ENCODE measurements at places on chromosomes 1 and 21.

DNA sequence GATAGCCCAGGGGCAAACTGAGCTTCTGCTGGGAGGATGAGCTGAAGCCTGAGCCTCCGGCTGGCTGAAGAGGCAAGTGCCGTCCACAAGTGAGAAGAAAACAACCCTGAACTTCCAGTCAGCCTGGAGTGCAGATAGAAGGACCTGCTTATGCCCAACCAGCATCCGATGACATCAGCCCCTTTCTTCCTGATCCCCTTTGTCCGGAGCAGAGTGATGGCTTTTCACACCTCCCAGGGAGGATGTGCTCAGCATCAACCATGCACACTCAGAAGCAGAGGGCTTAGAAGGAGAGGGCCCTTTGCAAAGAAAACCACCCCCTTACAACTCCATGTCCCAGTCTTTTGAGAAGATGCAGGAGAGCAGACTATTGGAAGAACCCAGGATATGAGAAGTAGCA lies 23.7 kb upstream of the REG4 start:
- DNase-seq = no peak

DNA sequence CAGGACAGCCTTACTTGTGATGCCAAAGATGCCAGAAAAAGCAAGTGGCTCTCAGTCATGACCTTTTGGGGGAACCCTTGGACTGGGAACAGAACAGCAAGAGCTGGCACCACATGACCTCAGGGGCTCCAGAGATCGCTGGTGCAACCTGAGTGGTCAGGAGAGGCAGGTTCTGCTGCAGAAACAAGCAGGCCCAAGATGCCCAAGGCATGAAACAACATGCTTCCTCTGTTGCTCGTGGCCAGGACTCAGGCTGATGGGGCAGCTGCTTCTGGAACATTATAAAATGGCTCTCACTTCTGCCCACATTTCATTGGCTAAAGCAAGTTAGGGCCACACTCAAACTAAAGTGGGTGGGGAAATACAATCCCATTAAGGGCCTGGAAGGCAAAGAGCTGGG lies 17.7 kb upstream of the CLSTN1 start:
- no peak for DNase-seq

DNA sequence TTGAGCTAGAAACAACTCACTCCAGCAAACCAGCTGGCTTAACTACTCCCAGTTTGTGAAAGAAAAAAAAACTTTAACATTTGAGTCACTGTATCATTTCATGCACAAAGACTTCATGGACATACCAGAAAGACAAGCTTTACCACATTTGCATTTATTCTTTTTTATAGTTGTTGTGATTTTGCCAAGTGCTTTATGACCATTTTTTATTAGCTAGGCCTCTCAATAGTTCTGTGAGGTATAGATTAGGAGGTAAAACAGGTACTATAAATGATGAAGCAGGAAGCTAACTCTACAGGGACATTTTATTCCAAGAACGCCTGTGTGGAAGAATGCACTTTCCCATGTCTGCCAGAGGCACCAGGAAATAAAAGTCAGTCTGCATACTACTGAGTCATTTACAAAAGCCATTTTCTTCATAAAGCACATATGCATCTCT lies 8.2 kb upstream of the DENND1B start:
- no peak for DNase-seq

GRCh38 chr1:20359451-20360330 lies 69.0 kb downstream of the VWA5B1 start:
- DNase-seq = no peak

- DNase-seq = no peak
Observed at GRCh38 chr1:231719485-231720183, 93.0 kb downstream of the DISC1 start.

- DNase-seq = no peak
Observed at GRCh38 chr1:221035662-221036153, 156.5 kb downstream of the HLX start.

- DNase-seq = no peak
Observed at GRCh38 chr1:194535369-194535768, 1349.0 kb upstream of the B3GALT2 start.

DNA sequence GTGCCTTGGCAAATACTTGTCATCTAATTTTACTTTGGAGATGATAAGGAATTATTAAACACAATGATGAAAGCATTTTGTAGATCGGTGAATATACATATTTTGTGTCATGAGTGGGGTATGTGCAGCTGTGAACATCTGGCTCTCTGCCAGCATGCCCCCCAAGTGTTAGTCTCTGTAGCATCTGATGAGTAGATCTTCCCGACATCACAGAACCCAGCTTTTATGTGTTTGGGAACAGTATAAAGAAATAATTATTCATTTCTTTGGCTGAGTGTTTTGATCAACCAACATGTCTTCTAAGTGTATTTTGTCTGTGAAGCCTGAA lies 4.5 kb upstream of the CTNNBIP1 start:
- no peak for DNase-seq

GRCh38 chr1:204453141-204453772 lies 41.3 kb downstream of the PIK3C2B start:
- DNase-seq = peak; percentile 23

DNA sequence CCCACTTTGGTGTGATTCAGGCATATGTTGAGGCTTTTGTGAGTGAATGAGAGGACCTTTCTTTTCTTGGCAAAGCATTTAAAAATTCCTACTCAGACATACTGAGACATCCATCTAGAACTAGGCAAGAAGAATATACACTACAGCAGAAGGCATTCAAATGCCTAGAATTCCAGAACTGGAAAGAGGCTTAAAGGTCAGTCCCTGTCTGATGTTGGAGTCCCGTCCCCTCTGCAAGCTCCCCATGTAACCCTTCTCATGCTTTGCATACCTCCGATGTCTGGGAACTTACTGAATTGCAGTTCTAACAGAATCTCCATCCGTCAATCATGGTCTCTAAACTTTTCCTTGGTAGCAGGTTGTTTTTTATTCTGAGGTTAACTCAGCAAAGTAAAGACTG lies 152.9 kb downstream of the ATP6V1G3 start:
- no peak for DNase-seq

DNA sequence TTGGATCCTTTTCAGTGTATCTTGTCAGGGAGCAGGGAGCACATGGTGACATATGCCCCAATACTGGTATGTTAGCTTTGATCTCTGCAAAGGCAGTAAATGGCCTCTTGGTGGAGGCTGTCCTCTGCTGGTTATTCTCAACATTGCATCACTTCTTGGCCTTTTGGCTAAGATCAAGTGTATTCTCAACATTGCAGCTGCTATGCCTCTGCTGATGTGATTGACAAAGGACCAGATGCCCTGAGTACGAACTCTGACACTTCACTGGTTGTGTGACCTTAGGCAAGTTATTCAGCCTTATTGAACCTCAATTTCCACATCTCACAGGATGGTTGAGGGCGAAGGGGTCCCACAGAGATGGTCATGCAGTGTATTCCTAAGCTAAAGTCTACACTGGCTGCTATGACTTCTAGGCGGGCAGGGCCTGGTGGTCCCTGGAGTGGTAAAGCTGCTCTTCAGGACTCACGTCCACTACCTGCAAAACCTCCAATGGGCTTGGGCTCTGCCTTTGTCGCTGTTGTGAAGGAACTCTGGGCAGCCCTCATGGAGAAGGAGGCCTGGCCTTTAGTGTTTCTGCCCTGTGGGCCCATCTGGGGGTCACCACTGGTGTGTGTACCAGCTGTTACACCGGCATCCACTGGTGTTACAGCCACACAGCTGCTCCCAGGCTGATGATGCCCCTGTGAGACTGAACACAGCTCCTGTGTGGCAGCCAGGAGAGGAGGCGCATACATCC lies 64.8 kb downstream of the DNTTIP2 start:
- DNase-seq = no peak

DNA sequence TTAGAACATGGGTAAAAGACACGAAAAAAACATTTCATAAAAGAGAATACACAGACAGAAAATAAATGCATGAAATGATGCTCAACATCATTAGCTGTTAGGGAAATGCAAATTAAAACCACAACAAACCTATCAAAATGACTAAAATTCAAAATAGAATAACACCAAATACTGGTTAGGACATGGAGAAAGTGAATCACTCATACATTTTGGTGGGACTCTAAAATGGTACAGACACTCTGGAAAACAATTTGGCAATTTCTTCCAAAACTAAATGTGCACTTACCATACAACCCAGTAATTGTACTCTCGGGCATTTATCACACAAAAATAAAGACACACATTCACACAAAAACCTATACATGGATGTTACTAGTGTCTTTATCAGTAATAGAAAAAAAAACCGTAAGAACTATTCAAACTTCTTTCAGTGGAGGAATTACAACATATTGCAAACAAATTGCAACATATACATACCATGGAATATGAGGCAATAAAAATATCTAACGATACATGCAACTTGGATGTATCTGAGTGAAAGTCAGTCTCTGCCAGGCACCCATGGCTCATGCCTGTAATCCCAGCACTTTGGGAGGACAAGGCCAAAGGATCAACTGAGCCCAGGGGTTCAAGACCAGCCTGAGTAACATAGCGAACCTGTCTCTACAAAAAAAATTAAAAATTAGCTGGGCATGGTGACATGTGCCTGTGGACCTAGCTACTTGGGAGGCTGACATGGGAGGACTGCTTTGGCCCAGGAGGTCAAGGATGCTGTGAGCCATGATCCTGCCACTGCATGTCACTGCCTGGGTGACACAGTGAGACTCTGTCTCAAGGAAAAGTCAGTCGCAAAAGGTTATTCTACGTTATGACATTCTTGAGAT lies 19.6 kb downstream of the HSF2BP start:
- no peak for DNase-seq

GRCh38 chr1:72568113-72568512 lies 285.8 kb upstream of the NEGR1 start:
- DNase-seq = no peak

- DNase-seq = no peak
Observed at GRCh38 chr1:167463080-167463479, 55.2 kb downstream of the CD247 start.

DNA sequence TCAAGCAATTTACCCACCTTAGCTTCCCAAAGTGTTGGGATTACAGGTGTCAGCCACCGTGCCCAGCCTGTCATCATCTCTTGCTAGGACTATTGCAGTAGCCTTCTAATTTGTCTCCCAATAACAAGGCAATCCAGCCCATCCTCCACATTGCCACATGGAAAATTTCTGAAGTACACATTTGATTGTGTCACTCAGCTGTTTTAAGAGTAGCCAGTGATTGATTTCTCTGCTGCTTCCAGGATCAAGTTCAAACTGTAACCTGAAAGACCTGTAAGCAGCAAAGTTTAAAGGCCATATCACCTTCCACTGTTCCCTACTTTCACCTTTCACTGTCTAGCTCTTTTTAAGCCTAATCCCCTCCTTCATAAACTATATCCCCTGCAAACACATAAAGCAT lies 7.8 kb upstream of the ELK4 start:
- no peak for DNase-seq

DNA sequence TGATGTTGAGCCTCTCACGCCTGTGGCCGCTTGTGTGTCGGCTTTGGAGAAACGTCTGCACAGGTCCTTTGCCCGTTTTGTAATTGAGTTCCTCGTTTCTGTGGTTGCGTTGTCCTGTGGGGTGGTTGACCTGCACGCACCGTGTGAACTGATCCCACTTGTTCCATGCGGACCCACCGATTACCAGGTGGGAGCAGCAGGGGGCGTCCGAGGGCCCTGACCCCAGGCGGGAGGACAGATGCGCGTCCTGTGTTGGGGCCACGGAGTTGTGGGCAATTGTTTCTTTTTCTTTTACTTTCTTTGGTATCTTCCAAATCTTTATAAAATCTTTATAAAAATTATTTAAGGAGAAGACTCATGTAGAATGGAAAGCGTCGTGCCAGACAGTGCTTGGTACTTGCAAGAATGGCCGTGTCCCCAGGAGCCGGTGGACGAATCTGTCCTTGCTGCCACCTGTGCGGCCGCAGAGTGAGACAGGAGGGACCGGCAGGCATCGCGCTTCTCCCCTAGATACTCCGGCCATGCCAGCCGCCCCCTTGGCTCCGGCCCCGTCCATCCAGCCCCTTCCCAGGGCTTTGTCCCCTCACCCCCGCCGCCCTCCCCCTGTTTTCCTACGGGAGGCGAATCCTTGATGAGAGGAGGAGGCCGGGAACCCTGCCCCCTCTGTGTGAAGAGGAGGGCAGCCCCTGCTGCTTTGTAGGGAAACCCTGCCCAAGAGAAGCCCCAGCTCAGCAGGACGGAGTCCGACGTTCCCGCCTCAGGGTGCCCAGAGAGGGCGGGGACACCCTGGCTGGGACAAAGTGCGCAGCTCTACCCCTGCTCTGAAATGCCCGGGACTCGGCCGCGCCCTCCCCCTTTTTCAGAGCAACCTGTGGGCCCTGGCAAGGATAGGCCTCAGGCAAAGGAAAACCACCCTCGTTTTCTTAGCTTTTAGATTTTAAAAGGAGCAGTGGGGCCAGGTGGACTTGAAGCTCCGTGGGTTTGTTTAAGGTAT lies 41.7 kb downstream of the PRKCZ start:
- peak; percentile 10 for DNase-seq

DNA sequence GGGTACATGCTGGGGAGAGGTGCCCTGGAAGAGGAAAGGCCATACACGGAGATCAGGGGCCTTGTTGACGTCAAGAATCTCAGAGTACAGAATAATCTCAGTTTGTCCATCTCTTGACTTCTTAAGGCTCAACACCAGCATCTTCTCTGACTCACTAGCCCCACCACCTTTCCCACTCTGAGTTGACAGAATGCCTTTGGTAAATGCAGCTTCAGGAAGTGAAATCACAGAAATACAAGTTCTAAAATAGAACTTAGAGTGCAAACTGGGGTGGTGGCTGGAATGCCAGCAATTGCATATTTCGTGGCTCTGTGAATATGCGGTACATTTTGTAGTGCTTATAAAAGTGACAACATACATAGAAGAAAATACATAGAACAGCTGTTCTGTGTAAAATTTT lies 1.6 kb downstream of the COG2 start:
- DNase-seq = no peak

GRCh38 chr1:154572468-154573167 lies 5.0 kb downstream of the CHRNB2 start:
- DNase-seq = no peak

DNA sequence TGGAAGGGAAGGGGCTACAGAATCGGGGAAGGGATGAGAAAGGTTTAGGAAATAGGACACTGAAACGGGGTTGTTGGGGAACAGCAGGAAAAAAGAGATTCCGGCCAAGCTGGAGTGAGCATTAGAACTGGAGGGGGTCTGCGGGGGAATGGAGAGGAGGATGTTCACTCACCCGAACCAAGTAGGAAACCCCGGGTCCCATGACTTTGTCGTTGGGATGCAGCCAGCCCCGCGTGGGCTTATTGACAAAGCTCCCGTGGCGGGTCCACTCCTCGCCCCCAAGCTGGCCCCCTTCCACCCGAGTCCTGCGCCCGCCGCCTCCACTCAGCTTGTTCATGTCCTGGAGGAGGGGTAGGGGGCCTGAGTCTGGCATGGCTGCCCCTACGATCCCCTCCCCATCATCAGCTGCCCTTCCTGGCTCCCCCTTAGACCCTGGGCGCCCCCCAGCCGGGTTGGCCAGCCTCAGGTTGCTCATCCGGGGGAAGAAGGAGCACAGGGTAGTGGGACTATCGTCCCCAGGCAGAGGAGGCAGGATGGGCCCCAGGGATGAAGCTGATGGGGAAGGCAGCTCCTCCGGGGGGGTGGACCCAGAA lies 591 bp downstream of the SHC1 start:
- DNase-seq = no peak

- no peak for DNase-seq
Observed at GRCh38 chr1:21668232-21668950, 766 bp downstream of the RAP1GAP start.

Data from stimulated activated CD4-positive, alpha-beta T cell treated with anti-CD3 and anti-CD28 coated beads, Interleukin-1b, Interleukin-23, amount 100 ng/mL, for 1 hour (primary cell).